ENCODE measurements at places on chromosomes 2 and 18.
A peak's percentile ranks its signal among the peaks of the same experiment; 100 is the strongest.

DNA sequence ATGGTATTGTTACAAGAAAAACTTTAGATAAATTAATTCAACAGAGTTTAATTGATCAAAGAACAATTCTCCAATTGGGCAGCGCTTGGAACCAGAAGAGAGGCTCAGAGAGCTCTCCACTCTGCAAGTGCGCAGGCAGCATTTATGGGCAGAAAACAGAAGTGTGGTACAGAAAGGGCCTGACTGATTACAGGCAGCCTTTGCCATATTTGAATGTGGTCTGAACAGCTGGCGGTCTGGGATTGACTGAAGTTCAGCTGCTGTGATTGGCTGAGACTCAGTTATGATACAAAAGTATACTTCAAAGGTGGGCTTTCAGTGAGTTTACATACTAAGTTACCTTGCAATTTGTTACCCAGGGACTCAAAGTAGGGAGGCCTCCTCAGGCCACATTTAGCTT is 301.3 kb upstream of the ID2 start:
- peak; percentile 25 for DNase-seq

- no peak for DNase-seq
These were observed 78.8 kb downstream of the TGOLN2 start for GRCh38 chr2:85248773-85249509.

DNA sequence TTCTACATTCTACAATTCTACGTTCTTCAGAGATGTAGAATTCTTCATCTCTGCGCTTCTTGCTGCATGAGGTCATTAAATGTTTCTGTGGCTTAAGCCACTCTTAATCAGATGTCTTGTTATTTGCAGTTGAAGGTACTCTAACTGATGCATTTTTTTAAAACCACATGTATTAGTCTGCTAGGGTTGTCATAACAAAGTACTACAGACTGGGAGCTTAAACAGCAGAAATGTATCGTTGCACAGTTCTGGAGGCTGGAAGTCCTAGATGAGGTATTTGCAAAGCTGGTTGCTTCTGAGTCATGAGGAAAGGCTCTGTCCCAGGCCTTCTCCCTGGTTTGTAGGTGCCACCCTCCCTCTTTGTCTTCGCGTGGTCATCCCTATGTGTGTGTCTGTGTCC is 176.3 kb upstream of the GLI2 start:
- DNase-seq = no peak

DNA sequence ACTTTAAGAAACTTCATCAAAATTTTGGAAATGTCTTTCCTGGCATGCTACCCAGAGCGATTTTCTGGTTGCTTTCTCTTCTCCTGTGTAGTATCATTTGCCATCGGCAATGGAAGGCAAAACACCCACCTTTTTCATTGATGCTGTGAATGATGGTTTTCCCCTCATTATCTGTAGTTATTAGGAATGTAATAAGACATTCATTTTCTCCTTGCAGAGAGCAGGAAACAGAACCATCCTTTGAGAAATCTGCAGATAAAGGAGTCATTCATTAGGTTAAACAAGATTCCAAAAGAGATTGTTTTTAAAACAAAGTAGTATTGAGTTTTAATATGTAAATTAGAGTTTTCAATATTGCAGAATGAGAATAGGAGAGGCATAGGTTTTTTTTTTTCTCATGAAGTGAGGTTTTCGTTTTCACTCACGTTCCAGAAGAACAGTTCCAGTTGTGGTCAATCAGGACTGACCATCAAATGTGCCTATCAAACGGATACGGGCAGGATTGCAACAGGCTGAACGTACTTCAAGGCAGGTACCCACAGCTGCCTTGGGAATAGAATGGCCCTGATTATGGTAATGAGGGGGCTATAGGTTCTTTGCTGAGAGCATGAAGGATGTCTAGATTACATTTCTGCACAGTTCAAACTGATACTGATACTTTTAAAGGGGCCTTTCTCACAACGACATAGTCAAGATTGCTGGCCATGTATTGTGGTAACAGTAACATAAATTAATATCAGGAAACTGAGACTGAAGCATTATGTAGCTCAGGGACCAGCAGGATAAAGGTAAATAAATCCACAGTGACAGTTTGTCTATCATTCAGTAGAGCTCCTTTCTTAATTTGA is 49.8 kb upstream of the PLA2R1 start:
- peak; percentile 15 for DNase-seq

- no peak for DNase-seq
These were observed 856.6 kb upstream of the VRK2 start for GRCh38 chr2:57190007-57190406.
